DMS 273 treated with DMSO at 0.1 percent for 48 hours (cell line): ENCODE measurements at places on chromosomes 4 and X.
A peak's percentile ranks its signal among the peaks of the same experiment; 100 is the strongest.

DNA sequence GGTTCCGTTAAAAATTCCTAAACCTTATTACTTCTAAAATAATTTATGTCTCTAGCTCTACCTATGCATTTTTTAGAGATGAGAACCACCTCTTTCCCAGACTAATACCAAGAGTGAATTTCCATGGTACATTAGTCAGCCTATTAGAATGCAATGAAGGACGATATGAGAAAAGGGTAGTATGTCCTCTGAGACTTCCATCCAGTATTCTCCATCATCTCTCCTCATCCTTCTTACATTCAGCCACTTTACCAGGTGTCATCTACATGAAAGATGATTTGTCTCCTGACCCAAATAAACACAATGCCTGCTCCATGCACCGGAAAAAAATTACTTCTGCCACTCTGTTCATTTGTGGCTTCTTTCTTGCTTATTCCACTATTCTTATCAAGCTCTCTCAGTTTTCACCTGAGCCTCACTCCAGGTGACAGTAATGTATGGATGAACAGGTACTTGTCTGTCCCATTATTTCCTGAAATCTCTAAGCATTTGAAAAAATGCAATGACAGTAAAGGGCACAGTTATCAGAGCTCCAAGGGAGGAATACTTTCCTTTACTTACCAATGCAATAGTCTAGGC is 97.9 kb downstream of the MAB21L2 start:
- DNase-seq = no peak

DNA sequence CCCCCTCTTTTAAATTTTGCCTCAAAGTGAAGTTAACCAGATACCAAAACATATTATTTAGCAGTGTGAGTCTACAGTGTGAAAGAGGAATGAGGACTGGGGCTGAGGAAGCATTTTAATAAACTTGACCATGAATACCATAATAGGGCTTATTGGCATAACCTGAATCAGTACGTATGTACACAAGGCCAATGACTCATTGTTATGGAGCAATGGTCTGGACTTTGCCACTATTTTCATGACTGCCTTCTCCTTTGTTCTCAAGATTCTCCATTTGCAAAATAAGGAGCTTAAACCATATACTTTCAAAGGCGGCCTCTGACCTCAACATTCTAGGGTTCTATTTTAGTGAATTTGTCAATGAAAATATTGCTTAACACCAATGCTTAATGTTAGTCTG is 102.8 kb upstream of the OR13H1 start:
- no peak for DNase-seq

DNA sequence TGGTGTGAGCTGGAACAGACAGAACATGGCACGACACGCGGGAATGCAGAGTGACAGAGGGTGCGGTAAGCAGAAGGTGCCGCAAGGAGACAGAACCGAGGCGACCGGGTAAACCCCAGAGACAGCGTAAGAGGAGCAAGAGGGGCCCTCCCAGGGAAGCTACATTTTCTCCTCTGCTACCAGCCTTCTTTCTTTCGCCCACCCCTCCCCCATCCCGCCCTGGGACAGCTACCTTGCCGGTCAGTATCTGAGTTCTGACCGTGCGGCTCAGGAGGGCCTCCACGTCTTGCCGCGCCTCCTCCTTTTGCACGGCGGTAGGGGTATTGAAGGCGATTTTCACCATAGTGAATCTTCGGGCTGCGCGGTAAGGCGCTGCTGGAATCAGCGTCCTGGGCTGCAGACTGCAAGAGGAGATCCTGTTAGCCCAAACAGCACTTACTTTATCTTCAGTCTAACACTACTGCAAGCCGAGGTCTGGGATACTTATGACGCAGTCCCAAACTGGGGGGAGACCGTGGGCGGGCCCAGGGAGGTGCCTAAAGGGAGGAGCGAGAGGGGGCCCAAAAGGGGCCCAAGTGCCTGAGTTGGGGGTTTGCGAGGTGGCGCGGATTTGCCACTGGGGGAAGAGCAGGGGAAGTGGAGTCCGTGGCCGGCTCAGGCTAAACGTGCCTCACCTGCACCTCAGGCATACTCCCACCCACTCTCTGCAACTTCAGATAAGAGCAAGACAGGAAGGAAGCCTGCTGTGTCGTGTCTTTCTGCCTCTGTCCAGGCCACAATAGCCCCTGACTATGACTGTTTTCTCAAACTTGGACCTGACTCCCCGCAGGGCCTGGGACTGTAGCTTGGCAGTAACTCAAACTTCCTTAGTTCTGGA is at the start of gene ITM2A:
Gene ITM2A (minus strand): TSS at position 462 of the 877 bp plus-strand sequence. CDS start 119 bp downstream, at position 343.
- no peak for DNase-seq

- DNase-seq = no peak
Observed at GRCh38 chr4:37908488-37909331, 17.8 kb downstream of the TBC1D1 start.

GRCh38 chrX:20005883-20006282 is 15.0 kb upstream of the BCLAF3 start:
- DNase-seq = no peak

- DNase-seq = no peak
Observed at GRCh38 chrX:112577146-112577545, 102.6 kb downstream of the LHFPL1 start.

GRCh38 chr4:153507310-153508073 is 41.3 kb downstream of the TMEM131L start:
- no peak for DNase-seq

GRCh38 chr4:166078955-166079354 is 205.9 kb downstream of the TLL1 start:
- no peak for DNase-seq

GRCh38 chr4:88674979-88675378 is 22.6 kb downstream of the NAP1L5 start:
- DNase-seq = peak; percentile 17

DNA sequence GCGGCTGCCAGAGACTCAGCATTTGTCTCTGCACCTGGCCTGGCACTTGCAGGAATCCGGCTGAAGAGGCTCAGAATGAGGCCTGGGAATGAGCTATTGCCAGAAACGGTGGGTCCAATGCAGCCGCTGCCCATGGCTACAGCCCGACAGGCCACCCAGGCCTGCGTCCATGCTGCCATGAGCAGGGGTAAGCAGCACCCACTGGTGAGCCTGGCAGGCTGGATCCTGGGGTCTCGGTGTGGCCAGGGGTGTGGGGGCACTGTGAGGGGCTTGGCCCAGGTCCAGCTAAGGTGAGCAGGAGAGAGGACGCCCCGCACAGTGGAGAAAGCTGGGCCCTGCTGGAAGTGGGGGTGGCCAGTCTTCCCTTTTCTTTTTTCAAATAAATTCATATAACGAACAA is 60.3 kb upstream of the MXD4 start:
- no peak for DNase-seq

GRCh38 chr4:108398316-108398715 is 222.1 kb upstream of the RPL34 start:
- no peak for DNase-seq

DNA sequence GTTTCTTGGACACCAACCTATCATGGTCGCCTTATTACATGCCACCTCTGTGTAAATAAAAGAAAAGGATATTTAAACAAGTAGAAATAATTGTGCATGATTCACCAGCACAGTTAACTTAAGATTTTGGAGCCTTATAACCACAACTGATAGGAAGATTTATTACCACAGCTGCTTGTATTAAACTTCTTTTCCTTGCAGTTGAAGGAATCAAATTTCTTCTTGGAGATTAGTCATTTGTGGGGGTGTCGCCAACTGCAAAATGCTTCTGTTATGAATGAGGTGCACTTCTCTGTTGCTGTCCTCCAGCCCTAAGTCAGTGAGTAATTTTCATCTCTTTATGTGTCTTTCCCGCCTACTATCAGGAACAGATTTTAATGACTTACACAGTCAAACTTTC is 73.3 kb downstream of the OR13H1 start:
- no peak for DNase-seq

- no peak for DNase-seq
Observed at GRCh38 chrX:26651755-26652154, 435.8 kb downstream of the MAGEB5 start.

- DNase-seq = peak; percentile 7
Observed at GRCh38 chrX:130393451-130394074, 8.1 kb upstream of the GPR119 start.

GRCh38 chrX:55839485-55839884 is 121.9 kb downstream of the RRAGB start:
- no peak for DNase-seq

DNA sequence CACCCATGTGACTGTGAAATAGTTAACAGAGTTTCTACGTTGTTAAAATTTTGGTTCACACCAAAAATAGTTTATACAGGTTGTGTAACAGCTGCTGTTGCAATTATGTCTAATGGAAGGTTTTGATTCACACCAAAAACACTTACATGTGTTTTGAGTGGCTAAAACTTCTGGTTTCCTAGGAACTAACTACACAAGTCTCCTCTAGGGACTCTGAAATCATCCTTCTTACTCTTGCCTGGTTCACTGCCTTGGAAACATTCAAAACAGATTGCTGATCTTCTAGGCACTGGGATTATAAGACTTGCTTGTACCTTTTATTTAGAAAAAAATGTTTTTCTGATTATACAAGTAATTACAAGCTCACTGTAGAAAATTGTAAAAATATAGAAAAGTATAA is 14.9 kb upstream of the MORC4 start:
- no peak for DNase-seq

DNA sequence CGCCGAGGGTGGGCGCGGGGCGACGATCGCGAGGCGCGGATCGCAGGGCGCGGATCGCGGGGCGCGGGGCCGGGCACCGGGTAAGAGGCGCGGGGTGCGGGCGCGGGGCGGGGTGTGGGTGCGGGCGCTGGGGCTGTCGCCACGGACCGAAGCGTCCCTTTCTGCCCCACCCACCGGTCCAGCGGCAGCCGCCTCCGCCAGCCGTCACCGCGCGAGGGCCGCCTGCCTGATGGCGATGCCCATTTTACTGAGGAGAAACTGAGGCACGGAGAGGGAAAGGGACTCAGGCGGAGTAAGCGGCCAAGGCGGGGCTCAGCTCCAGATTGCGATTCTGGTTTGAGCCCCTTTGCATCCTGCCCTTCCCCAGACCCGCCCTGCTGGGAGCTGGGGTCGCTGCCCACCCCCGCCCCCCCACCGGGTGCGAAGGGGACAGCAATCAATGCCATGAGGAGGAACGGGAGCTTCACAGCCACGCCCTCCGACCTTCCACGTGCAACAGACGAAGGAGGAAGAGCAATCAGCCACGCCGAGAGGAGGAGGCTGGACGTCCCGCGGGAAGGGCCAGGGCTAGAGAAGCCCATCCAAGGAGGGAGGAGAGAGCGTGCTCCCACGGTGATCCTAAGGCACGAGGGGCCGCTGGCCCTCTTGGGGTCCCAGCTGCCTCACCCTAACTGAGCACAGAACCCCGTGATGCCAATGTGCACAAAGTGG is 10.9 kb upstream of the MAN2B2 start:
- DNase-seq = no peak

- DNase-seq = no peak
Observed at GRCh38 chr4:1072830-1073446, 40.4 kb downstream of the RNF212 start.

DNA sequence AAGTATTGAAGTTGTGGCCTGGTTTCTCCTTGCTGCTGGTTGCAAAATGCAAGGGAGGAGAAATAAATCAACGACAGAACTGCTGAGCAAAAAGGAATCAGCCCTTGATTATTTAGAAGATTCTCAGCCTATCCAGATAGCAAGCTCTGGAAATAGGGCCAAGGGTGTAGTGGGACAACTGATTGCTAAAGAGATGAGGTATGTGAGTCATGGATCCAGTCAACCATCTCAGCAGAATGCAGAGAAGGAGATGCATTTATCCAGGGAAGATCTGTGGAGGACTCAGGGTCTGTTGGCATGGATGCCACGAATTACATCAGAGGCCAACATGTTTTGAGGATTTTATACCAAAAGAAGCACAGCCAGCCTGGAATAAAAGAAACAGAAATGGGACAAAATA is 36.7 kb downstream of the FOXR2 start:
- no peak for DNase-seq

- no peak for DNase-seq
Observed at GRCh38 chrX:125765347-125765746, 400.7 kb downstream of the DCAF12L2 start.

- no peak for DNase-seq
Observed at GRCh38 chr4:6250235-6250983, 19.2 kb upstream of the WFS1 start.

DNA sequence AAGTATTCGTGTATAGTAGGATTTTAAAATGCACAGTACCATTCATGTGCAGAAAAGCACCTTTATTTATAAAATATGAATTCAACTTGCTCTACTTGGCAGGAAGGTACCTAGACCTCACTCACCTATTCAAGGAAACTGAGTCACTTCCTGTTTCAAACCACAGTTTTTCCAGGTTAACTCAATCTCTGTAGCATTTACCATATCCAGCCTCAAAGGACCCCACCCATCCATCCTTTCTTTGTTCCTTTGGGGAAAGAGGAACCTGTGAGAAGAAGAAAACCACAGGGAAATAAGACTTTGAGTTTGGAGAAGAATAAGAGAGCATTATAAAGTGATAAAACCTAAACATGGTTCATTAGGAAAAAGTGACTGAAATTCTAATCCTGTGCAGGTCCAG is 250.7 kb downstream of the CBR4 start:
- no peak for DNase-seq

GRCh38 chr4:76581077-76581962 is 146.3 kb downstream of the SHROOM3 start:
- DNase-seq = no peak

DNA sequence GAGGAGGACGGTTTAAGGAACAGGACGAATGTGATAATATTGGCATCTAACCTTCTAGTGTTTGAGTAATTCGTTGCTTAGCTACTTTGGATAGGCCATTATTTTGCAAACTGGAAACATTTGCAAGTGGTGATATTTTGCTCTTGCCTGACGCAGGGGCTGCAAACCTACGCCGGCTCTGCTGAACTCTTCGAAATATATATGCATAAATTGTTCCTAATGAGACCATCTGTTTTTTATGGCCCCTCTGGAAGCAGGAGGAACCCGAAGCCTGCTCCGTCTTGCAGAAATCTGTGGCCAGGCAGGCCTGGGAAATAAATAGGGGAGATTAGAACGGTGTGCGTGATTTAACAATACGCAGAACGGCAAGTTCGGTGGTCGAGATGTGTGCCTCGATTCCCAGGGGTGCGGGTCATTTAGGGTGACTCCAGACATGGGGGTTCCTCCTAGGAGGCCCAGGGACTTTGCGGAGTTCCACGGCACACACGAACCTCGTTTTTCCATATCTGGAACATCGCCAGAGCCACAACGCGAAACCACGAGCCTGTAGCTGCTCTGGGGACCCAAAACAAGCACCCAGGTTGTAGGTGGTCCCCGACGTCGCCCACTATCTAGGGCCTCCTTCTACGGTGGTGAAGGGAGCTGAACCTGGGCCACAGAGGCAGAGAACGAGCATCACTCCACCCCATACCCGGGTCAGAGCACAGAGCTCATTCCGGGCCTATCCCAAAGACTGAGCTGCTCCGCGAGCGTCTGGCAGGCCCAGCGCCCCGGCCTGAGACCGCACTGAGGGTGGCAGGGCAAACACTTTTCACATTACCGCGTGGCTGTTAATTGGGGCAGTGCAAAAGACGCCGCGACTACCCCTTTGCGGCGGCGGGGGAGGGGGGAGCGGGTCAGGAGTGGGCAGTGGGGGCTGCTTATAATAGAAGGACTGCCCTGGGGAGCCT is 89.7 kb downstream of the BCOR start:
- peak; percentile 64 for DNase-seq

DNA sequence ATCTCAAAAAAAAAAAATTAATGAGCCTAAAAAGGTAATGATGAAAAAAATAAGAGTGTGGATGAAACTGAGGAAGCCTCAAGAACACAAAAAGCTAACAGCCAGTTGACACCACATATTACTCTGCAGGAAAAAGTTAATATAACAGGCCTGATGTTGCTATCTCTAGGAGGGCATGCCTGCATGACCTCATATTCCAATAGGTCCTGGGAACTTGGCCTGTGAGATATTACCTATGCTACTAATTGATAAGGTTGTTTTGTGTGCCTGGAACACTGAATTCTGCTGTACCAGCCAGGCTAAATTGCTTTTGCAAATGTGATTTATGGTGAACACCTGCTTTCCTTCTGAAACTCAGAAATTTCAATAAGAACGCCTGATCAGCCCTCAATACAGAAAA is 15.9 kb downstream of the SLC9A7 start:
- DNase-seq = no peak
